ACHN (cell line): ENCODE measurements at places on chromosomes 2 and 18.

DNA sequence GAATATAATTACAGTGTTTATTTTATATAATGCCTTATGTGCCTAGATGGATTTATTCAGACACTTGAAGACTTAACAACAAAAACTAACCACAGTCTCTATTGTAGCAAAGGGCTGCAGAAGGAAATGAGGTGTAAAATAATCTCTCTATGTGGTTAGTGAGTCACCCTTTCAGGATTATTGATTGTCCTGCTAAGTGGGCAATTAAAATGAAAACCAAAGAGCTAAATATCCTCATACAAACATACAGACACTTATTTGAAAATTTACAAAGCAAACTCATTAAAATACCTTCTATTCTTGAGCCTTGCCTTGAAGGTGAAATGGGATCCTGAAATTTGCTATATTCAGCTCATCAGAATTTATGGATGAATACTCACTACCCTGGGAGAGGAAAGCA is 27.7 kb upstream of the DCC start:
- no peak for DNase-seq

- DNase-seq = peak; percentile 71
These were observed 9.5 kb downstream of the HS1BP3 start for GRCh38 chr2:20641123-20641985.

DNA sequence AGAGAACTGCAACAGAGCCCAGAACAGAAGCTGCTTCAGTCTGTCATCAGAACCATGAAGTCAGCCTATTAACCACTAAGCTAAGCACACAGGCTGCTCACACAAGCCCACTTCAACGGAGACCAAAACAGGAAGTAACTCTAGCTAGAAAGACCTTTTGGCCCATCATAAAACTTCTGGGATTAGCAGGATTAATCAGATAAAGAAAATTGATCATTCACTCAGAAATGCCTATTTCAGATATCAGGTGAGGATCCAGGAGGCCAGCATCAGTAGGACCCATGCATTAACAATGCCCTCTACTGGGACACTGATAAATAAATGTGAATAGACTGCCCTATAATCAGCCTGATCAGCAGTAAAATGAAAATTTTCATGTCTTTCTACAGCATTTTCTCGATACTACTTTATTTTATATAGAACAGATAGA is 101.4 kb downstream of the WDPCP start:
- DNase-seq = no peak

GRCh38 chr2:149148194-149149006 is 109.9 kb downstream of the LYPD6B start:
- DNase-seq = no peak

DNA sequence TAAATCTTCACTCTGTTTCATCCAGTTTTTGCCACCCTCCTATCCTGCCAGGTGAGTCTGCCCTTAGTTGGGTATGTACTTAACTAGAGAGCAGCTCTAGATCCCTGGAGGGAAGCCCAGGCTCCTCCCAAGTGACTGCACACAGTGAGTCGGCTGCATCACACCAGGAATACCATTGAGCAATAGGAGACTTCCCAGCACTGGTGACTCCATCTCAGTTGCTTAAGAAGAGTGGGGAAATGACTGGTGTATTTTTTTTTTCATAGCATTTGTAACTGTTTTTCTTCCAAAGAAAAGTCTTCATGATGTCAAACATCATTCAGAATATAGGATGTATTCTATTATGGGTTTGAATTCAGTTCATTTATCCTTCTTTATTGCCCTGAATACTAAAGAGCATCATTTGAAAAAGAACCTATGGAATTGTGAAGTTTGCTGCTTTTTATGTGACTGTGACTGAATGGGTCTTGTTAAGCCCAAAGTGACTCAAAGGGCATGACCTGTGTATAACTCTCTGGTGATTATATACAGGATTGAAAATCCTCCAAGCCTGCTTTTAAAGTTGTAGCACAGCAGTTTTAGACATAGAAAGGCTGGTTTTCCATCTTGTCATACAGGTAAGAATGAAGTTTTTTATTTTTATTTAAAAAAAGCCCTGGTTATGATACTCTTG is 84.3 kb downstream of the MAP3K20 start:
- DNase-seq = peak; percentile 82

GRCh38 chr2:166888180-166888579 is at the start of gene XIRP2:
Gene XIRP2 (plus strand): TSS chr2:166888480. CDS start chr2:166903483, 15,003 bp downstream.
- DNase-seq = no peak

DNA sequence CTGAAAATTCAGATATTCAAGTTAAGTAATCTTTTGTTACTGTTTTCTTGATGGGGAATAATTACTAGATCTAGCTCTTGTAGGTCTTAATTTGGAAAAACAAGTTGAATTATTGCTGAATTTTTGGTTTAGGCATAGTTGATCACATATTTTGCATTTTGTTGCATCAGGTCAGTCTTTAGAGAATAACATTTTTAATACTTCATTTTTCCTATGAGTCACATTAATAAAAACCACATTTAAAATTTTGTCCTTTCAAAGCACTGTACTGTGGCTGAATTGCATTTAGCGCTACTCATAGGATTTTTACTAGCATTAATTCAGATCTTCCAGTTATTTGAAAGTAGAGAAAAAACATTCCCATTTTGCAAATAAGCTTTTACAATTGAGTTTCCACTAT is 23.2 kb downstream of the MAP4K4 start:
- DNase-seq = no peak

- no peak for DNase-seq
These were observed 26.6 kb downstream of the LRRFIP1 start for GRCh38 chr2:237653776-237654558.

DNA sequence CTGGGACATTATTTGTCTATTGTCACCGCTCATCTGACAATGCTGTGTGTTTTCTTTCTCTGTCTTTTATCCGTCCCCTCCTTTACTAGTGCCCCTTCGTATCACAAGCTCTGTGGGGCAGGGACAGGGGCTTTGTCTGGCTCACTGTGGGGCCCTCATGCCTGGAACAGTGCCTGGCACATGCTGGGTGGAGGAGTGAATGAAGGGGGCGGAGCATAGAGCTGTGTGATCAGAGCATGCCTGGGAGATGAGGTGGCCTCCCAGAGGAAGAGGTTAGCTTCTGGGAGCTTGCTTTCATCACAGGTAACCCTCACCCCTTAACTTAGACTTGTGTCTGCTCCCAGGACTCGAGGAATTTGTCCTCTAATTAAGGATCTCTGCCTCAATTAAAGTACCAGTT is 16.4 kb downstream of the MTCL1 start:
- DNase-seq = peak; percentile 43

- DNase-seq = peak; percentile 62
These were observed 62.8 kb upstream of the NEUROD1 start for GRCh38 chr2:181742922-181743722.

DNA sequence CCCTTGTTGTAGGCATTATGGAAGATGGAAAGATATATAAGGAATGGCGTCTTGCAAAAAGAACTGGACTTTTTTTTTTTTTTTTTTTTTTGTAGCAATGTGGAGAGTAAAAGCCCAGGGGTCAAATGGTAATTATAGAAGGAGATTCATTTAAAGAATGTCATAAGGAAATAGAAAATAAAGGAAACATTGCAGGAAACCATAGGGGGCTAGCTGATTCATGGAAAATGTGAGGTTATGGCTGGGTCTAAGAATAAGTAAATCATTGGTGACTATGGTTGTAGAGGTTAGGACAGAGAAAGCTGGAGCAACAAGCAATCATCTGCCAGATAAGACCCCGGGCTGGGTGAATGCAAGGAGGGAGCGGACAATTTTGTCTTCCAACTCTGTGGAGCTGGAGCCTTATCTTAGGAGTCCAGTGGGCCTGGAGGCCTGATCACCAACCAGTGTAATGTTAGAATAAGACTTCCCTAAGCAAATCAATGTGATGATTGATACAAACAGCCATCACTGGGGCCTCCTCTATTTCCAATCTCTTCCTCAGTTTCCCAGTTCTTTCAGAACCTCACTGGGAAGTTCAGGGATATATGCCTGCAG is 201.2 kb upstream of the TNP1 start:
- DNase-seq = no peak

GRCh38 chr18:4134700-4135099 is 320.4 kb downstream of the DLGAP1 start:
- DNase-seq = no peak

DNA sequence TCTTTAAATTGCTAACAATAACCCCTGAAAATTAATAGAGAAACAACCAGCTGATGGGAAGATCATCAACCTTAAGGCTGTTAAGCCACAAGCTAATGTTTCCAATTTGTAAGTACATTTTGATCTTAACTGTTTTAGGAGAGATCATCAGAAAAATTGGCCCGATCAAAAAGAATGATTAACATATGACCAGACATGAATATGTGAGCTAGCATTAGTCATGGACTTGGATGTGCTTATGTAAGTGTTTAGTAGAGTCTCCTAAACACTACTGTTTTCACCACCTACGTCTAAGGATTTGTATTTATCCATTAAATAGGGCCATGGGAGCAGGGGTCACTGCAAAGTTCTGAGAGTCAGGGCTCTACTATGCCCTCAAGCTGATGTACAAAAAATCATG is 4.3 kb downstream of the LMAN1 start:
- no peak for DNase-seq

- DNase-seq = no peak
These were observed 219.9 kb upstream of the FBXO11 start for GRCh38 chr2:48126162-48126561.

GRCh38 chr2:137287913-137288639 is 522.7 kb downstream of the THSD7B start:
- no peak for DNase-seq

- no peak for DNase-seq
These were observed 394.3 kb upstream of the ETAA1 start for GRCh38 chr2:67002618-67003371.

- DNase-seq = no peak
These were observed 302.7 kb upstream of the TNP1 start for GRCh38 chr2:217162533-217162932.

GRCh38 chr2:10514743-10515142 is 66.6 kb upstream of the ODC1 start:
- peak; percentile 83 for DNase-seq

GRCh38 chr2:236193026-236193425 is 24.8 kb upstream of the GBX2 start:
- DNase-seq = no peak

GRCh38 chr2:54486766-54487165 is 30.6 kb downstream of the SPTBN1 start:
- DNase-seq = no peak

DNA sequence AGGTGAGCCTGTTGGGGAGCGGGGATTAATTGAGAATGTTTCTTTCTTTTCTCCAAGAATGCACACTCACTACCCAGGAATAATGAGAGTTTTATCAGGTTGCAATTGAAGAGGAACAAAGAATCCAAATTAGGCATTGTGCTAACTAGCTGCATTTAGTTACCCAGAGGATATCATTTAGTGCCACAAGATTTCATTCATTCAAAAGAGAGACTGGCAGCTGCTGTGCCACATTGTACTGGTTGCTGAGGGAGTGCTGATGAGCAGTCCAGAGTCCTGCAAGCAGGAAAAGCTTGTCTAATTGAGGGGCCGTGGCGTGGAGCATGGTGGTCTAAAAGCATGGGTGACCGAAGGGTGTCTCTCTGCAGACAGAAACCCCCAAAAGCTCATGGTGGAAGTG is 97.6 kb downstream of the CTAGE1 start:
- DNase-seq = no peak

DNA sequence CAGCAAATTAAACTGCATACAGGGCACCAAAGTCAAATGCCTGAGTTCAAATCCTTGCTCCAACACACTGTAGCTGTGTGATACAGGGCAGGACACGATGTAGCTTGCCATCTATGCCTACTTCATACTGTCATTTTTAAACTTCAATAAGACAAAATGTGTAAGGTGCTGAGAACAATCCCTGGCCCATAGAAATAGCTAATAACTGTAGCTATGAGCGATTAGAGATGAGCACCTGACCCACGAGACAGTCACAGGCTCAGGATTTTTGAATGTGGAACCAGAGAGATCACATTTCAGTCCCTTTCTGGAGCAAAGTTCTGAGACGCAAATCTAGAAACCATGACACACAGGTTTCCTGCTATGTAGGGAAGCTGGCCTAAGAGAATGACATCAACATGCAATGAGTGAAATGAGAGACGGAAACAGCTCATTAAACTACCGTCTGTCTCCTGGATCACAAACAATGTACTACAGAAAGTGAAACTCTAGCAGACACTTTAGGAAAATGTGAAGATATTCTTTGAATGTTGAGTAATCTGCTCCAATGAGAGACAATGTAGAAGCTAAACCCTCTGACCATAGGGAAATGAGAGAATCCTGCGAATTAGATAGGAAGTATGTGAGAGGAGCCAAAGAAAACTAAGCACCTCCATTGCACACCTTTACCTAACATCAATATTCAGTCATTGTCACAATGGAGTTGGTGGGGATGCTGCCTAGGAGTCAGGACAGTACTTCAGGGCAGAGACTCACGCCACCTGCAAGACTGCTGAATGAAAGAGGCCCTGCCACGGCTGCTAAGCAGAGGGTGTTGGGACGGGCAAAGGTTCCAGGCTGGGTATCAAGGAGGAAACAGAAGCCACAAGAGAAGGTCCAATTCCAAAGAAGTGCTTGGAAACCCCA is 25.5 kb downstream of the B4GALT6 start:
- no peak for DNase-seq

- DNase-seq = no peak
These were observed 227.7 kb upstream of the STK17B start for GRCh38 chr2:196399096-196399495.

- DNase-seq = no peak
These were observed 249.1 kb upstream of the SALL3 start for GRCh38 chr18:78730546-78730945.

DNA sequence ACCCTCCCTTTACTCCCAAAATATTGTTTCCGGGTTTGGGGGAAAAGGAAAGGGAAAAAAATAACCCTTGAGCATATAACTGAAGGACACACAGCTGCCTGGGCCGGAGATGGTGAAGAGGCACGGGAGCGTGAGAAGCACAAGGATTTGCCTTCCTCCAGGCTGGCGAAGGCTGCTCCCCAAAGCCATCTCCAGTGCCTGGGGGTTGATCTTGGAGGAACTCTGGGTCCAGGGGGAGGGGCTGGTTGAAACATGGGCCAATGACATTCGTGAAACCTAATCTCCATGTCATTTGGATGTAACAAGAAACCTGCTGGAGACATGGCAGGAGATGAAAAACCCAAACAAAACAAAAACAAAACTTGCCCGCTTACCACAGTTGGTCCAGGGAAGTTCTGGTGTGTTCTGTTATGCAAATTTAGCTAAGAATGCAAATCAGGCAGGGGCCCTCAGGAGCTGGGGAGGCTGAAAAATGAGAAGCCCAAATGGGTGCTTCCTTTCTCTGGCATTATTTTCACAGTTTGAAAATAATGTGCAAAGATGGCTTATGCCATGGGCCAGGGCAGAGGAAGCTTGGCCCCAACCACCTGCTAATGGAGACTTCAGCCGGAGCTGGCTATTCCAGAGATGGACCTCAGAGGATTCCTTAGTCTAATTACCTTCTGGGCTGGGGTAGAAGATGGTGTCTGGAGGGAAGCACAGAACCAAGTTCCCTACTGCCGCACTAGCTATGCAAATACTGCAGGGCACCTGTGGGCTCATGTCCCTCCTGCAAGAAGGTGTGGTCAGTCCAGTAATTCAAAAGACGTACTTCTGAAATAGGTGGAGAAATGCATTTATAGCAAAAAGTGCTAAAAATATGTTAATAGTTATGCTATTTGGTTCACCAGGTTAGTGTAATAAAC is 180.9 kb downstream of the BCL2 start:
- no peak for DNase-seq

- no peak for DNase-seq
These were observed 48.7 kb upstream of the OTOF start for GRCh38 chr2:26526589-26526988.

GRCh38 chr2:753123-753522 is 75.9 kb upstream of the TMEM18 start:
- DNase-seq = no peak

- no peak for DNase-seq
These were observed 34.5 kb downstream of the NEURL3 start for GRCh38 chr2:96470636-96471035.
